T-helper 9 cell (primary cell): ENCODE measurements at places on chromosomes 4 and X.

DNA sequence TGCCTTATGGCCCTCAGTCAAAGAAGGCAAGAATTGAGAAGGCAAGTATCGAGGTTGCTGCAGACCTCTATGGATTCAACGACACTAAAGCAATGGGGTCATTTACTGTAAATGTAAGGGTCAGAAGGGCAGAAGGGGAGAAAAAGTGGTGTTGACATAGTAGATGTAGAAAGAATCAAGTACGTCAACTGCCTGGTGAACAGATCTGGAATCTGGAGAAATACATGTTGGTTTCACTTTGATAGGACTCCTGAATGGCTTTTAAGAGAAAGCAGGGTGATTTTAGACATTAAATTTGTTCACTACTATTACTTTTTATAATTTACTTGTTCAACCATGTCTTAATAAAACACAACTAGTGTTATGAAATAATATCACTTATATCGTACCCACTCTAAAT is 81.3 kb upstream of the FSTL5 start:
- DNase-seq = no peak

GRCh38 chr4:2786152-2786671 is 6.7 kb upstream of the SH3BP2 start:
- DNase-seq = peak; percentile 48

DNA sequence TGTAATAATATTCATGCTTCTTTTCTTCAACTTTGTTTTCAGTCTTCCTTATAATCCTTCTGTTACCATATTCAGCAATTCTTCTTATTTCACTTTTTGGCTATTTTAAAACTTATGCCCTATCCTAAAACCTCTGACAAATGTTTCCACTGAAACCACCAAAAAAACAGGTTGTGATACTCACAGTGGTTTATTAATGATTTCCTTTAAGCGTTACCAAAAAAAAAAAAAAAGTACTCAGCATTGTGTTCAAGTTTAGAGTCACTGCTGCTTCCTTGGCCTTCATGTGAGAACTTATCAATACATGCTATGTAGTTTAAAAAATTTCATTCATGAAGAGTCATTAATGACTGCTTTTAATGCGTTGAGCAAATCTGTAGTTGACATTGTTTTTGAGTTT is 35.4 kb upstream of the UGT2A3 start:
- no peak for DNase-seq

DNA sequence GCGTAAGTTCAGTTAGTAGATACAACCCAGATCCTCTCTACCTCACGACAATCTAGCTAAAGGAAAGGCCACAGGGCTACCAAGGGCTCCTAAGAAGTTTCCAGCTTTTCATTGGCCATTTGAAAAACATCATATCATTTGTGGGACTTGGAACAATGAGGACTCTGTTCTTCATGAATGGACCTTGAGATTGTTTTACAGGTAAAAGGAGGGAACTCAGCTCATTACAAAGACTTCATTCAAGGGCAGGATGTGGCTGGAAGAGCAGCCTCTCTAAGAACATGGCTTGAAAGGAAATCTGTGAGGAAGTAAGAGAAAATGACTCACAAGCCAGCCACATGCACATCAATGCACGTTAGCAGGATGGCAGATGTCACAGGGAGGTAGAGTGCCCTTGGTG is 105.9 kb upstream of the SLC7A11 start:
- DNase-seq = no peak

- DNase-seq = no peak
Measured at GRCh38 chrX:21973321-21974010, 33.0 kb downstream of the SMS start.
